SK-N-SH (cell line): ENCODE measurements at places on chromosomes 11 and 22.

DNA sequence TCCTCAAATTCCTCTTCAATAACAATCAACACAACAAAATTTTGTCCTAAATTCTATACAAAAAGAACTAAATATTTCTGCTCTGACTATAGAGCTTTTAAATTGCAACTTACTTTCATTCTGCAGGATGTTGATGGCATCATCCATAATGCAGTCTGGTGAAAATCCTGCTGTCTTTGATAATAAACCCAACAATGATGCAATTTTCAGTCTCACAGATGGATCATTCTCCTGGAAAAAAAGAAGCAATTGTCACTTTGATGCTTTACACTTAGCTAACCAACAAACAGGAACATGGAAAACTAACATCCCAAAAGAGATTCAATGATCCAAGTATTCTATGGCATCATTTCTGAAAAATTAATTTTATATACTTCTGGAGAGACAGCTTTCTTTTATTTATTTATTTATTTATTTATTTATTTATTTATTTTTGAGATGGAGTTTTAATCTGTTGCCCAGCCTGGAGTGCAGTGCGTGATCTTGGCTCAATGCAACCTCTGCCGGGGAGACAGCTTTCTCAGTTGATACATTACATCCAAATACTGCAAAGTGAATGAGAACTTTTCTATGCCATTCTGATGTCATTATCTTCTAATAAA is 13.0 kb downstream of the INTS4 start:
- no peak for DNase-seq

DNA sequence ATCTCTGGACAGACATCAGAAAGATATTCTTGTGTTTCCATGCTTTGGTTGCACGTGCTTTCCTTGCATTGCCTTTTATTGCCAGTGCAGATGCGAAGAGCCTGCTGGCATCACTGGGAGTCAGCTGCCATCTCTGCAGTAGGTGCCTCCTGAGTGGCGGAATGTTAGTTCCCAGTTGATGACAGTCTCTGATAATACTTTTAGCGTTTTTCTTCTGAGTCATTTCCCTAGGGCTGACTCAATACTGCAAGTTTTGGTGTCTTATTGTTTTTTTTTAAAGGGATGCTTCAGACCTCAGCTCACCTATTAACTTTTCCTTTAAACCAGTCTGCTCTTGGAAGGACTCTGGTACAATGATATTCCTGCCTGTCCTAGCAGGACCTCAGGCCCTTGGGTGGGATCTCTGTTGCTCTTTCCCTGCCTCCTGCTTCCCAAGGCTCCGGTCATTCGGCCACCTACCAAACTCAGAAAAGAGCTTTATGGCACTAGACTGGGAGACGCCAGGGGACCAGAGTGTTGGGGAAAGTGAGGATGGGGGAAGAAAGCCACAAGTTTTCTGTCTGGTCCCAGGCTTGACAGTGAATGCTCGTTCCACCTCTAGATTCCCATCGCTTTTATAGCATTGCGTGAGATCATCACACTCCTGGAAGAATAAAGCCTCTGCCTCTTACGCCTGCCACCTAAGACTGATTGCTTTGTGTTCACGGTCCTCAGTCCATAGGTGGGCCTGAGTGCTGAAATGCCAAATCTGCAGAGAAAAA is 308.7 kb downstream of the DDX10 start:
- DNase-seq = no peak

DNA sequence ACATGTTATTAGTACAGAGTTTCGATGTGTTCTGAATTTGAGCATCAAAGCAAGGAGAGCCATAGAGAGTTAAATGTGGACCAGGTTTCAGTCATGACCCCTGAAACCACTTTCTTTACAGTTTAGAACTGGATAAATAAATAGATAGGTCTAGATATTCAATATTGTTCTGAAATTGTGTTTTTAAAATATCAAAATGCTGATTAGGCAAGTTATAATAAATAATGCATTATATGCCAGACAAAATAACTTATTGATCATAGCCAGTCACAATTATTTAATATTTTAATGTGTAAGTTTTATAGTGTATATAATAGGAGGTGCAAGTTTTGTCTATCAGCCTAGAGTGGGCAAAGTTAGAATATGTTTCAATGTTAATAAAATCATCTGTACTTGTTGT is 569.5 kb downstream of the METTL15 start:
- DNase-seq = no peak

GRCh38 chr11:11306855-11307254 is 46.2 kb downstream of the CSNK2A3 start:
- DNase-seq = no peak
